NB4 (cell line): ENCODE measurements at places on chromosomes 7 and 10.

- DNase-seq, result no peak
These were observed 3.7 kb downstream of the NAMPT start for GRCh38 chr7:106281127-106281526.

GRCh38 chr7:35781767-35782515, 18.9 kb upstream of the SEPTIN7 start:
- no peak for DNase-seq

- no peak for DNase-seq
These were observed 355.3 kb upstream of the NPVF start for GRCh38 chr7:25583621-25584020.

DNA sequence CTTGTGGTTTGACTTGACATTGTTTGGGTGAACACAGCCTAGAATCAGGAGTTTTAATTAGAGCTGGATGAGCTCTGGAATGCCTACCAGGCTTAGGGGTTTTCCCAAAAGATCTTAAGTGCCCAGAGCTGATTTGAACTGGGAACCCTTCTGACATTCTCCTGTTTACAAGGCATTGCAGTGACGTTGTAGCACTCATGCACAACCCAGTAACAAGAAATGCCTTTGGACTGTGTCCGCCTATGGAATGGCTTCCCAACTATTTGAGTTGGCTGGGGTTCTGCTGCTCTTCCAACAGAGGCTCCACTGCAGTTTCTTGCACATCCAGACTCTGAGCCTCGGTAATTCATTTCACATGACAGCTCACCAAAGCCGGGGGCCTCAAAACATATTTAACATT, 76.7 kb upstream of the MKX start:
- DNase-seq, result no peak

DNA sequence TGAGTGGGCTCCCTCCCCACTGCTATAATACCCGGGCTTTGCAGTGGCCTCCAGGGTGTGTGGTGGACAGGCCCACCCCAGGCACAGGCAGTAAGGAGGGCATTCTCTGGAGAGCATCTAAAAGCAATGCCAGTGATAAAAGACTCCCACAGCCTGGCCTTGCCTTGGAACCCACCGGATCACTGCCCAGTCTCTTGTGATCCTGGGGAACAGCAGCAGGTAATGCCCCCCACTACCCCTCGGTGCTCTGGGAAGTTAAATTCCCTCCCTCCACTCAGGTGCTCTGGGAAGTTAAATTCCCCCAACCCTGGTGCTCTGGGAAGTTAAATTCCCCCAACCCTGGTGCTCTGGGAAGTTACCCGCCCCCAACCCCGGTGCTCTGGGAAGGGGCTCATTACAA, 565.2 kb downstream of the TCERG1L start:
- DNase-seq, result no peak

GRCh38 chr7:139730746-139731612, 46.8 kb downstream of the HIPK2 start:
- DNase-seq, result peak; percentile 76

GRCh38 chr7:135731-136645, 56.4 kb upstream of the FAM20C start:
- no peak for DNase-seq

GRCh38 chr7:159099711-159100231, 44.9 kb downstream of the VIPR2 start:
- DNase-seq, result no peak

- no peak for DNase-seq
These were observed 51.5 kb downstream of the CHST15 start for GRCh38 chr10:124041675-124042445.

DNA sequence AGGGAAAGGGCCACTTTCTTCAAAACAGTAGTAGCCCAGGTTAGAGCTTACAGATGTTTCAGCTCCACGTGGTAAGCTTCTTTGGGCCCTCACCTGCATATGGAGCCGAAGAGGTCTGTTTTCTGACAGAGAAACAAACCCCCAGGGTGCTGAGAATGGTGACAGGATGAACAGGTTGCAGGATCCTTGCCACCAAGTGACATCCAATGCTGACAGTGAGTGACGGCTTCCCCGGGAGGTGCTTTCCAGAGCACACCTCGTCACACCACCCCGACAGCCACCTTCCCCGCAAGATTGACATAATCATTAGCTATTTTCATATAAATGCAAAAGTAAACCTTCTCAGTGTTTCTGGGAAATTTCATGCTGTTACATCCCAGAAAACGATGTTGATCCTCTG, 109.3 kb upstream of the BTBD16 start:
- DNase-seq, result no peak
